ENCODE measurements at places on chromosomes 2 and 18.
A peak's percentile ranks its signal among the peaks of the same experiment; 100 is the strongest.

- peak; percentile 34 for DNase-seq
Measured at GRCh38 chr2:68319398-68320117, at the start of gene CNRIP1. TSS of gene CNRIP1 (minus strand) at chr2:68319949. CDS start at chr2:68319400, 549 bp downstream.

GRCh38 chr2:18605115-18605514 is 15.7 kb upstream of the NT5C1B start:
- no peak for DNase-seq

DNA sequence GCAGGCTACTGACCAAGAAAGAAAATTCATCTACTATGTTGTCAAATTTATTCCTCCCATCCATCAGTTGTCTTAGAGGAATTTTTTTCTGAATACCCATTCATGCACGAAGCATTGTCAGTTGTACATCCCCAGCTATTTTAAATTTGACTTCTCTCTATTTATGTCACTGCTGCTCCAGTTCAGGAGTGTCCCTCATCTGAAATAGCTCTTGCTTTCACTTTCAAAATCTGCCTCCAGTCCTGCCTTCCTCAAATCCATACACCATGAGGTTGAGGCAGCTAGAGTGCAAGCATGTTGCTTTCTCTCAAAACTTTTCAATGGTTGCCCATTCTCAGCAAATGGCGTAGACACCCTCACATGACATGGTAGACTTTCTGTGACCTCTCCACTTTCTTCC is 335.4 kb upstream of the CDH2 start:
- no peak for DNase-seq

DNA sequence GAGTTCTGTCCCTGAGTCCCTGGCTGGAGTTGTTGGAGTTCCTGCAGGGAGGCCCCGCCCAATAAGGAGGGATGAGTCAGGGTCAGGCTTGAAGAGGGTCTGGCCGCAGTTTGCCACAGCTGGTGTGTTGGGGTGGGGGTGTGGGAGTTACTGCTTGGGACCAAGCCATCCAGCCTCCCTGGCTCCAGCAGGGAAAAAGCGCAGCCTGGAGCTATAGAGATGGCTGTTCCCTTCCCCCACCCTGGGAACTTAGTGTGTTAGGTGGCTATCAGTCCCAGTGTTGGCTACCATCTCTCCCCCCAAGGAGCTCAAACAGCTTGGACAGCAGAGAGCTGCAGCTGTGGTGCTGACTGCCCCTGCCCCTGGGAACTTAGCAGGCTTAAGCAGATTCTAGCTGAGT is 13.2 kb upstream of the TANK start:
- DNase-seq, result no peak

DNA sequence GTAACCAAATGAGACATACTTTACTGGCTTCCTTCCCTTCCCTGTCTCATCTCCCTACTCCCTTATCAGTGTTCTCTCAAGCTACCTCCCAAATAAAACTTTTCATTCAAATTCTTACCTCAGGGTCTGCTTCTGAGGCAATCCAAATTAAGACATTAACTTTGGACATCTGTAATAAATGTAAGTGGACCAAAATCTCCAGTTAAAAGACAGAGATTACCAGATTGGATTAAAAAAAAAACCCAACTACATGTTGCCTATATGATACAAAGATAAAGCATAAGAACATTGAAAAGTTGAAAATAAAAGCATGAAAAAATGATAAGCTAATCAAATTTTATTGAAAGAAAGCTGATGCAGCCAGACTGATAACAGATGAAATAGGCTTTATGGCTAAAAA is 58.8 kb upstream of the ST3GAL5 start:
- DNase-seq, result no peak

GRCh38 chr2:221142341-221142740 is 429.8 kb downstream of the EPHA4 start:
- no peak for DNase-seq

- DNase-seq, result no peak
Measured at GRCh38 chr2:219998714-219999227, 371.3 kb downstream of the SLC4A3 start.

- no peak for DNase-seq
Measured at GRCh38 chr2:166831930-166832329, 56.4 kb upstream of the XIRP2 start.

DNA sequence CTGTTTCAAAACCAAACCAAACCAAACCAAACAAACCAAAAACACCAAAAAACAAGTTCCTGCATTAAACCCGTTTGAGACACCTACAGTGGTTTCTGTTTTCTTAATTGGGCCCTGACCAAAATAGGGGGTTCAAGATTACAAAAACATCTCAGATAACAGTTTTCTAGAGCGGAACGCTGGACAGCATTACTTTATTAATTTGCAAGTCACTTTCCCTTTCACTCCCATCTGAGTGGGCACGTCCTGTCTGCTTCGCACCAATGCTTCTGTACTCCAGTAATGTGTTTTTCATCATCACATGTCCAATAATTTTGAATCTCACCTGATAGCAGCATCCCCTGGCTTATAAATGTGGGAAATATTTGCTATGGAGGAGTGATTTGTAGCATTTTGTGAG is 11.7 kb upstream of the MYO1B start:
- DNase-seq, result no peak

DNA sequence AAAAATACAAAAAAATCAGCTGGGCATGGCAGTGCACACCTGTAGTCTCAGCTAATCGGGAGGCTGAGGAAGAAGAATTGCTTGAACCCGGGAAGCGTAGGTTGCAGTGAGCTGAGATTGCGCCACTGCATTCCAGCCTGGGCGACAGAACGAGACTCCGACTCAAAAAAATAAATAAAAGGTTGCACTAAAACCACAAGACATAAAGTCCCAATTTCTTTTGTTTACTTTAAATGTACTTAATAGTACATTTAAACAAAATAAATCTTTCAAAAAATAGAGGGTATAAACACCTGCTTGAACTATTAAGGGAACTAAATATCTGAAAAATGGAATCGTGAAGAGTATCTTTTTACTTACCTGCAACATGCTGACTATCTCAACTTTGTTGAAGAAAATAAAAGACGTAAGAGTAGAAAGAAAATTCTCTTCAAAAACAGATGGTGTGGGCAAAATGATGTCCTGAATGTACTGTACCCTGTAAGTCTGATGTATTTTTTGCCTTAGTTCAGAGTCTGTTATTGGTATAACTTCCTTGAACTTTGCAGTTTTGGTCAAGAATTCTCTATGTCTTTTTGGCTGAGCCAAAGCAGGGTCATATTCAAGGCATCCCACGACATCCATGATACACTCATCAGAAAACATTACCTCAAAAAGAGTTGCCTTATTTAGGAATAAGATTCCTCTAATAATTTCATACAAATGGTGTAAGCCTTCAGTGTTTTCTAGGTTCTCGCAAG is 19.2 kb downstream of the PPP4R3B start:
- no peak for DNase-seq

GRCh38 chr2:218858138-218858445 is 1.5 kb upstream of the WNT6 start:
- DNase-seq, result no peak

DNA sequence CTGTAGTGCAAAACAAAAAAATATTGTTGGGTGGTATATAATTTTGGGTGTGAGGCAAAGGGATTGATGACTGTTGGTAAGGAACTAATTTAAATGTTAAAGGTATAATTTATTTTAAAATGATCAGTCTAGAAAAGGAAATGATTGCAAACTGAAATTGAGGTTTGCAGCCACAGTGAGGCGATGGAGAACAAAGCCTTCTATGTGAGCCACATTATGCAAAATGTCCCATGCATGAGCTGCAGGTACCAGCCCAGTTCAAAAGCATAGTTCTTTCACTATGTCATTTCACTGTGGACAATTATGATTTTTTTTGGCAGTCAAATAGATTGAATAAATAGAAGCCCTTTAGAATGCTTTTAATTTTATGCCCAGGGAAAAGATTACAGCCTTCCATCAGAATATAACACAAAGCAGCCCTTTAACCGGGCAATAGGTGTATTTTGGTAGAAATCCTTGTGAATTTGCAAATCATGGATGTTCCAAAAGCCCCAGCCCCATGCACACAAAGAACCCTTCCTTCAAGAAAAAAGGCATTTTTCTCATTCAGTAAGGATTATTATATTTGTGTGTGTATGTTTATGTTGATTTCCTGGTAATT is 1.7 kb downstream of the MAP2 start:
- no peak for DNase-seq

GRCh38 chr18:48826806-48827205 is 124.0 kb downstream of the SMAD7 start:
- no peak for DNase-seq

DNA sequence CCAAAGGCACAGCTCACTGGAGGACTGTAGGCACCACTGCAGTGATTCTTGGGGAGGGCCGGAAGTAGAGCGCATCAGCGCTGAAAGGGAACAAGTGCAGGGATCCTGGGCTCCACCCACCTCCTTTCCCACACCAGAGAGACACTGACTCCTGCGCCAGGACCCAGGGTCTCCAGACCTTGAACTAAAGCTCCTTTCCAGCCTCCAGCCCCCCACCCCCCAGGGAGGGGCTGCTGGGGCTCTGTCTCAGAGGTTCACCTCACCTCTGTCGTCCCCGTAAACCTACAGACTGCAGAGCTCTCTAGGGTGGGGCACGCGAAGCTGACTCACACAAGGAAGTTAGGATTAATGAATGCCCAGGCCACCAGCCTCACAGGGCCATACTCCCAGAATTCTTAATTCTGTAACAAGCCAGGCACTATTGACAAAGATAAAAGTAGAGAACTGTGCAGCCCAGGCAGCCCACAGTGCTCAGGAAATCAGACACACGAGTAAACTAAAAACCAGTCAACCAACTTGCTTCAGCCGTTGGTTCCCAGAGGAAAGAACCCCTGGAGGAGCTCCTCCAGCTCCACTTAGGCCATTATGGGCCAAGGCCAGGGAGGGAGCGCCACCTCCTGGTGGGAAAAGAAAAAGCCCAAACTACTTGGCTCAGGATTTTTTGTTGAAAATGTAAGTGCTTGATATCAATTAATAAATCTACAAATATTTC is 45.1 kb upstream of the ACAA2 start:
- no peak for DNase-seq

- DNase-seq, result no peak
Measured at GRCh38 chr2:127695491-127696472, 5.5 kb upstream of the SFT2D3 start.

DNA sequence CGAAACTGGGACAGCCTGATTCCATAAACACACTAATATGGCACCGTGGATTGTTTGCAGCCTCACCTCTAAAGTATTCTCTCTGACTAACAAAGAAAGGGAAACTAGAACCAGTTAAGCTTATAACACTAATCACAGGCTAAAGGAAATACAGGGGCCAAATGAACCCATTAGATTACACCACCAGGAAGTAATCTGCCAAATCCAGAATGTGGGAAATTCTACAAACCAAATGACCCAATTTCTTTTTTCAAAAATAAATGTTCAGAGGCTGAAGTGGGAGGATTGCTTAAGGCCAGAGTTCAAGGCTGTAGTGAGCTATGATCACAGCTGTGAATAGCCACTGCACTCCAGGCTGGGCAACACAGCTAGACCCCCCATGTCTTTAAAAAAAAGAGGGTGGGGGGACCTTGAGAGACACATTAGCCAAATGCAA is 1.5 kb upstream of the MPPE1 start:
- no peak for DNase-seq
